Fibroblast of skin of scalp (primary cell): ENCODE measurements at places on chromosomes 16 and 17.
A peak's percentile ranks its signal among the peaks of the same experiment; 100 is the strongest.

DNA sequence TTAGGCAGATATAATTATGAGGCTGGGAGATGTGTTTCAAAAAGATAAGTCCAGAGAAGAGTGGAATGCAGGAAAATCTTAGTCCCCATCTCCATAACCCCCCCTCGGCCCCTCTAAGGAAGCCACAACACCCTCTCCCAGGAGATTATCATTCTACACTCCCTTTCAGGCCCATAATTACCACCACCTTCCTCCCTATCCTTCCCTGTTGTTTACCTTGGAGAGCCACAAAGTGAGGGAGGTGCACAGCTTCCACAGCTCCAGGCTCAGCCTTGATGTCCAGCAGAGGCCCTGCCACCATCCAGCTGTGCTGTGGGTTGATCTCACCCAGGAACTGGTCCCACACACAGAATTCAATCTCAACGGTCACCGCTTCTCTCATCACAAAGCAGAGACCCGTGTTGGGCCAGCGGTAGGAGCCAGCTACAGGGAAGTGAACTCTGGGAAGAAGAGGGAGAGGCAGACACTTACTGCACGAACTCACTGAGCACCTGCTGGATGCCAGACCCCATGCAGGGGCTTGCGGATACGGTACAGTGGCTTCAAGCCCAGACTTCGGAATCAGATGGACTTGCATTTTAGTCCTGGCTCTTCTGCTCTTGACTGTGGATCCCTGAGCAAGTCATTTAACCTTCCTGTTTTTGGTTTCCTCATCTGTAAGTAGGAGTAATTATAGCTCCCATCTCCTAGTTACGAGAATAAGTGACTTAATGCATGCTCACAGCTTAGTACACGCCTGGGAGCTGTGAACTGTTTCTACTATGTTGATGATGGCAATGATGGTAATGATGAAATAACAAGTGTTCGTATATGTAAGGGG is 44.1 kb downstream of the MIS12 start:
- DNase-seq = no peak

DNA sequence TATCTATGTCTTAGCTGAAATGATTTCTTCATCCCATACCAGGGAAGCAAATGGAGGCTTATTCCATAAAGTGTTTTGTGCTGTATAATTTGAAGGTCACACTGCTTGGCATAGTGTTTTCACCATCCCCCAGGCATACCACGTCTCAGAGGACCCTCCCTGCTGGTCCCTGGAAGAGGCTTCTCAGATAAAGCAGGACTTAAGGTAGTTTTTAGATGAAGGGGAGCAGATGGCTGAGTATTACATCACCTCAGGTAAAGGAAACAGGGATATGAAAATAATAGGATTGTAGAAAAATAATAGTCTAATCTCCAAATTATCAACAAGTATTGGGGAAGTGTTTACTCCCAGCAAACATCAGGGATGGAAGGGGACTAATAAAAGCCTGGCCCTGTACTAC is 7.3 kb upstream of the SMG1 start:
- no peak for DNase-seq

DNA sequence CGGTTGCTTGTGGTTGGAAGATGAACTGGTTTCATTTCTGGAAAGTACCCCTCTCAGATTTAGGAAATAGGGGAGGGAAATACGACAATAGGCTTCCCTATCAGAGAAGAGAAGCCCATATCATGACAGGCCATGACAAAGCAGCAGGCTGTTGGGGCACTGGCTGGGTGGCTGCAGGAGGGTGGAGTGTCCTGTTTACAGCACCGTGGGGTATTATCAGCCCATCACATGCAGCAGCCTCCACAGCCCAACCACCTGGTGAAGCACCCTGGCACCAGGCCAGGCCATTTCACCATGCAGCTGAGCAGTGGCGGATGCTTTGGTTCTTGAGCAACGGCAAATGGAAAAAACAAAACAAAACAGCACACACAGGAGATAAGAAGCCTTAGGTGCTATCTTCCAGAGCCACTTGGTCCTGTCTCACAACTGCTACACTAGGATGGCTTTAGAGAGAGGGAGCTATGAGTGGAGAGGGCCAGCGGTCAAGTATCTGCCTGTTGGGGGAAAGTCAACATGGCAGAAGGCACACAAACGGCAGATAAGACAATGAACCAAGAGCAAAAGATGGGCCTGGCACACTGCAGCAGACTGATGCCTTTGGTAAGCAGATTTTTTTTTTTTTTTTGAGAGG is 24.2 kb downstream of the FAM117A start:
- DNase-seq = no peak

GRCh38 chr17:48770954-48771353 is 42.4 kb upstream of the HOXB13 start:
- DNase-seq = no peak

GRCh38 chr16:57805176-57805575 is 2.9 kb upstream of the KIFC3 start:
- DNase-seq = no peak

DNA sequence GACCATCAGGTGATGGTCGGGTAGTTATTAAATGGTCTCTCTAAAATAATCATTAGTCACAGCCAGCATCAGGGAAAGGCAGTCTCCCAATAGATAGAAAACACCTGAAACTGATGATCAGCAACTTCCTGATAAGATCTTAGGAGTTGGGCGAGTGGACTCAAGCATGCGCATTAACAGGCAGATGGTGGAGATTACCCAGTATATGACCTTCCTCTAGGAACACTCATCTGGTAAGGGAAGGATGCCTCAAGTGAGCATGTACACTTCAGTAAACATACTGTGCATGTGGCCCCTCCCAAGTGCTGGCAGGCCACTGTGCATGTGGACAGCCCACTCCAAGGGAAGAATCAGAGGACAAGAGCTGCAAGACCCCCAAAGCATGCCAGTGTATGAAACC is 105.9 kb downstream of the ABCC12 start:
- no peak for DNase-seq

- no peak for DNase-seq
Measured at GRCh38 chr17:8155231-8155995, 3.2 kb upstream of the PER1 start.

- DNase-seq = no peak
Measured at GRCh38 chr17:72987166-72987565, 105.3 kb downstream of the SLC39A11 start.

GRCh38 chr17:14514973-14515372 is 214.1 kb downstream of the HS3ST3B1 start:
- peak; percentile 23 for DNase-seq
